Forelimb muscle (tissue), 1 donor: ENCODE measurements at places on chromosomes 1 and 21. TPM values are rescaled to one million over a fixed set of nuclear protein-coding genes. Genes with fewer than 3 reads are reported as not detected.

The NPPA gene
- polyA plus RNA-seq: 2.1 TPM

The RCC1 gene
- 25.0 TPM for polyA plus RNA-seq

The AXDND1 gene
- not detected for polyA plus RNA-seq

The CYP4B1 gene
- polyA plus RNA-seq: not detected

The GBP5 gene
- polyA plus RNA-seq: 0.85 TPM
